Foreskin keratinocyte (primary cell): ENCODE measurements at places on chromosomes 2 and 18.
A peak's percentile ranks its signal among the peaks of the same experiment; 100 is the strongest.

GRCh38 chr2:44075541-44075940, 79.8 kb upstream of the LRPPRC start:
- no peak for DNase-seq

DNA sequence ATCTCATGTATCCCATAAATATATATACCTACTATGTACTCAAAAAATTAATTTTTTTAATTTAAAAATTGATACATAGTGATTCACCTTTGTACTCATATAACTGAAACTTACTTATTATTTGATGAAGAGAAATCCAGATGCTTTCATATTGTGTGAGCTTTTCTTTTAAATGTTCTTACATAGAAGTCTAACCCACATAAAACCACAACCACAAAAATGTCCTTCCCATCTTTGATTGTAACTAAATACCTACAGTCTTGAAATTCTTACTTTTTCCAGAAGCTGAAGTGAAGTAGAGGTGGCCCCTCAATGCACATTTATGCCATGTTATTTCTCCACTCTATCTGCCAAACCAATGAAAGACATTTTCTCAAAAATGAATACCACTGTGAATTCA, 117.9 kb upstream of the COL5A2 start:
- no peak for DNase-seq

DNA sequence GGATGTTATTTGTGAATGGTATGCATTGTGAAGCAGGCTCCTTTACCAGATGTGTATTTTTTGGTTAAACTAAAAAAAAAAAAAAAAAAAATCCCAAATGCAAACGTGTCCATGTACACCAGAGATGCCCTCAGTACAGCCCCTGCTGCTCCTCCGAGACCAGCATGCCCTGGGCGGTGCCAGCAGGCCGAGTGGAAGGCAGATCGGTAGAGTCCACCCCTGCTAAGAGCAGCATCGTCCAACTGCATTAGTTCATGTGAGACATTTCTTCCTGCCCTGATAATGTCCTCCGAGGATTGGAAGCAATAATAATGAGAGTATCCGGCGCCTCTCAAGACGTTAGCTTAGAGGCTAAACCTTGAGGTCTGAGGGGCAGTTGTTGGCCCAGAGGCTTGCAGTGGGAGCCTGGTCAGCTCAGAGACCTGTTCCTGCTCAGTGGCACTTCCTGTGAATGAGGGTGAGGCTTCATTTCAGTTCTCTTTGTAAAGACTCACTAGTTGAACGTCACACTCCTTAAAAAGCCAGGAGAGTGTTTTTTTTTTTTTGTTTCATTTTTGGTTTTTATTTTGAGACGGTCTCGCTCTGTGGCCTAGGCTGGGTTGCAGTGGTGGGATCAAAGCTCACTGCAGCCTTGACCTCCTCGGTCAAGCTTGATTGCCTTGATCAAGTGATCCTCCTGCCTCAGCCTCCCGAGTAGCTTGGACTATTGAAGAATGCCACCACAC, 5.6 kb downstream of the SLC66A3 start:
- DNase-seq, result no peak

DNA sequence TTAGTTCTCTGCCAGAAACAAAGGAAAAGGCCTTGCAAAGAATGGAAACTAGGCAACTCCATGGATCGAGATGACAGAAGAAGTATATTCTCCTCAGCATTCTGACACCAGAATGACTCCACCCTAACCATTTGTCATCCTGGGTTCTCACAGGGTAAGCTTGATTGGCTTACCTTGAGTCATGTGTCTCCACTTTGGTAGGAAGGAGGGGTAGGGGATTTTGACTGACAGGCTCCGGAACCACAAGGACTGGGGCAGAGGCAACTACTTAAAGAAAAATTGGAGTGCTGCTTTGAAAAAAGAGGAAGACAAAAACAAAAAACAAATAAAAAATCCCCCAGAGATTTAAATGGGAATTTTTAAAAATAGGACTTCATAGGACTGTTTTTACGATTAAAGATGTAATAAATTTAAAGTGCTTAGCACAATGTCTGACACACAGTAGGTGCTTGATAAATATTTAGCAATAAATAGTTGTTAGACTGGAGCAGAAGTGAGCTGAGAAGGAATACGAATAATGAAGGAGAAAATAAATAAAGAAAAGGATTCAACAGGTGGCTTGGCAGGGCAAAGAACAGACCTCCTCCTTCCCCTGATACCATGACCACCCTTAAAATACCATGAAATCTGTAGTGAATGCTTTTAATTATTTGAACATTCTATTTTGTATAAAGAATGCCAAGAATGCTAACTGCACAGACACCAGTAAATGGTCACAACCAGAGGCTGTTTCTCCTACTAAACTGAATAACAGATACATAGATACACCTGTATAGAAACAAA, 230.2 kb downstream of the CDCA7 start:
- no peak for DNase-seq

- DNase-seq, result peak; percentile 50
Observed at GRCh38 chr2:37414470-37414949, 70.1 kb downstream of the QPCT start.

- no peak for DNase-seq
Observed at GRCh38 chr2:157149270-157149669, 108.2 kb upstream of the GALNT5 start.

GRCh38 chr2:127597984-127598380, 48.0 kb upstream of the GPR17 start:
- no peak for DNase-seq

DNA sequence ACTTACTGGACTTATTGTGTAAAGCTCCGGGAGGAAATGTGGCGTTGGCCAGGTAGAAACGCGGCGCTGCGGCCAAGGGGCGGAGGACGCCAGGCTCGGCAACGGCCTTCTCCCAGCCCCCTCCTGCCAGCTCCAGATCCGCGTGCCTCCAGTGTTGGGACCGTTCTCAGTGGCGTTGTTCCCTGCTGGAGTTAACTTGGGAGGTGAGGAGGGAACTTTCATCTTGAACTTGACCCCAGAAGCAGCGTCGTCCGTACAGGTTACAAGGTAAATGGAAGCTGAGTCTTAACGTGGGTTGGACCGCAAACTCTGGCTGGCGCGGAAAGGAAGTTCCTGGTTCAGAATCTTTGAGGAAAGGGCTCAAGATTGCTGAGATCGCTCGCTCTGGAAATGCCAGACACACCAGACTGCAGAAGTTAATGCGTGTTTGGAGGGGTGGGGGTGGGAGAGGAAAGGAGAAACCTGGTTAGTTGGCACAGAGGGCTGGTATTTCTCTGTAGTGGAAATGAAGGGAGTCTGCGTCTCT, 1.3 kb downstream of the TANC1 start:
- no peak for DNase-seq

- DNase-seq, result no peak
Observed at GRCh38 chr2:147033044-147033443, 811.8 kb upstream of the ACVR2A start.

- DNase-seq, result no peak
Observed at GRCh38 chr2:240429872-240430491, 5.5 kb upstream of the GPC1 start.

- DNase-seq, result no peak
Observed at GRCh38 chr2:16522031-16522831, 143.4 kb downstream of the CYRIA start.

DNA sequence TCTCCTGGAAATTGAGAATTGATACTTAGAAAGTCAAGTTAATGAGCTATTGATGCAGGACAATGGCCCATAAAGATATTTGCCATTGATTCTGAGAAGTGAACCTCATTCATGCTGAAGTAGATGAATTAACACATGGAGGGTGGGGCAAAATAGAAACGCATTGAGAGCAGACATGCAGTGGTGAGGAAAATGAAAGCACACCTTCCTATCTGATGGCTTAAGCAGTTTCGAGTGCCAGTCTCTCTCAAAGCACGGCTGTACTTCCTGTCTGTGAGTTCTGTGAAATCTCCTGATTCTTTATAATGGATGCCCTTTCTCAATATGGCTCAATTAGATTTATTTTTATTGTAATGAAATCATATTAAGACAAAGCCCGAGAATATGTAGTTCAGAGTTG, 247.0 kb downstream of the TMX3 start:
- DNase-seq, result no peak
